Activated T-helper 1 cell treated with anti-CD3 and anti-CD28 coated beads, Interleukin-2, amount 50 U/mL, for 16 hours (primary cell): ENCODE measurements at places on chromosomes 7 and 10.

GRCh38 chr7:124908259-124908658, 21.4 kb downstream of the POT1 start:
- no peak for DNase-seq

DNA sequence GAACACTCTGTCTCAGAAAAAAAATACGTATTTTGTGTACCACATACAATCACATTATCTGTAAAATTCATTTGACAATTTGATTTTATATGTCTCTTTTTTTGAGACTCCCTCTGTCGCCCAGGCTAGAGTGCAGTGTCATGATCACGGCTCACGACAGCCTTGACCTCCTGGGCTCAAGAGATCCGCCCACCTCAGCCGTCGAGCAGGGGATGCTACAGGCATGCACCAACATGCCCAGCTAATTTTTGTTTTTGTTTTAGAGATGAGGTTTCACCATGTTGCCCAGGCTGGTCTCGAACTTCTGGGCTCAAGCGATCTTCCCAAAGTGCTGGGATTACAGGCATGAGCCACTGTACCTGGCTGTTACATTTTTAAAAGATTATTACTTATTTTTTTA, 11.6 kb upstream of the BAZ1B start:
- DNase-seq, result no peak

- DNase-seq, result no peak
Observed at GRCh38 chr7:195010-195829, 2.8 kb downstream of the FAM20C start.

GRCh38 chr10:22316286-22317075, at the start of gene COMMD3:
COMMD3 (plus strand) TSS chr10:22316388; CDS start chr10:22316418, 30 bp downstream.
- peak; percentile 62 for DNase-seq

DNA sequence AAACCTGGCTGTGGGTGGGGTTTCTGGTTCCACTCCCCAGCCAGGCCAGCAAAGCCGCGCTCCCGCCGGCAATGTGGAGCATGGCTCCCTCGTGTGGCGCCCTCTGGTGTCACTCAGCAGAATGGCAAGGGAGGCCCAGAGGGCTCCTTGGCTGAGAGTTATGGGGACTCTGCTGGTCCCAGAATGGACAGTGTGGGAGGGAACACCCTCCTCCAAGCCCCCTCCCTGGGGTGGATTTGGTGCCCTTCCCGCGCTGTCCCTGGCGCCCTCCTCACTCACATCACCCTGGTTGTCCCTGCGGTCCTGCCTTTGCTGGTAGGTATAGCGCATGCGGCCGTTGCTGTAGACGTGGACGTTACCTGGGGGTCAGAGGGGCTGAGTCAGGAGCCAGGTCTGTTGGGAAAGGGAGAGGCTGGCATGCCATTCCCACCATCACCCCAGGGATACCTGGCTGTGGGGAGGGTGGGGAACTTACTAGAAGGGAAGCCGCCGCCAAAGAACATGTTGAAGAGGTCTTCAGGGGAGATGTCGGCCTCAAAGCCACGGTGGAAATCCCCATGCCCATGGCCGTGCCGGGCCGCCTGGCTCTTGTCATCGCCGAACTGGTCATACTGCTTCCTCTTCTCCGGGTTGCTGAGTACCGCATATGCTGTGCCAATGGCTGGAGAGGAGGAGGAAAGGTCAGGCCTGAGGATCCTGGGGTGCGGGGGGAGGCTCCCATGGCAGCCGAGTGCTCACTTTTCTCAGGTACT, 14.0 kb downstream of the DNAJB12 start:
- DNase-seq, result peak; percentile 68

GRCh38 chr10:70007116-70007820, 45.4 kb upstream of the MACROH2A2 start:
- no peak for DNase-seq

- DNase-seq, result no peak
Observed at GRCh38 chr10:123637326-123637880, 28.8 kb upstream of the GPR26 start.

DNA sequence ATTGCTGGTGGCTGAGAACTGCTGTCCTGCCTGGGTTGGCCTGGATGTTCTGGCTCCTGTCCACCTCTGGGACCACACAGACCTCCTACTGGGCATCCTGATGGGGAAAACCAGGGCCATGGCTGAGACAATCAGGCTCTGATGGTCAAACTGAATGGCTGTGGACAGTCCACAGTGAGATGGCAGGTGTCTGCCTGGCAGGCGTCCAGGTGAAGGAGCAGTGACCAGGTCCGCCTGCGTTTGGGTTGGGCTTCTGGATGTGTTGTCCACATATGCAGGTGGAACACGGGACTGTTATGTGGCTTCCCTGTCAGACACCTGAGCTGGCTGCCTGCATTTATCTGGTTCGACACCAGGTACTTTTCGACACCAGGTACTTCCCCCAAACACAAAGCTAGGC, 241.7 kb downstream of the BUB3 start:
- no peak for DNase-seq

DNA sequence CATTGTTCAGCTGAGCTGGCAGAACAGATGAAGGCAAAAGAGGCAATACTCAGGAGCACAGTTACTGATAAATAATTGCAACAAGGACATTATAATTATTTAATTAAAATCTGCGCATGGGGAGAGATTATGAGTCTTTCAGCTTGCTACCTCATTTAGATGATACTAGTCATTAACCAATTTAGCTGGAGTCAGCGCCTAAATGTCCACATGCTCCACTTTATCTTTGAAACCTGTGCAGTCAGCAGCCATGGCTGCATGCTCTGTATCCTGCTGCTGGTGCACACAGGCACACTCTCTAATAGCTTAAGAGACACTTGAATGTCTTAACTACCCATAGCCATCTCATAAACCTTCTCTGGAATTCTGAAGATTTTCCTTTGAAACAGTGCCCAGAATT, 196.8 kb downstream of the PPP1R3A start:
- no peak for DNase-seq

- DNase-seq, result no peak
Observed at GRCh38 chr7:101858437-101859385, 41.3 kb downstream of the CUX1 start.

- no peak for DNase-seq
Observed at GRCh38 chr10:82757901-82758300, 882.9 kb downstream of the NRG3 start.

GRCh38 chr7:47804767-47805545, 143.3 kb downstream of the PKD1L1 start:
- no peak for DNase-seq

DNA sequence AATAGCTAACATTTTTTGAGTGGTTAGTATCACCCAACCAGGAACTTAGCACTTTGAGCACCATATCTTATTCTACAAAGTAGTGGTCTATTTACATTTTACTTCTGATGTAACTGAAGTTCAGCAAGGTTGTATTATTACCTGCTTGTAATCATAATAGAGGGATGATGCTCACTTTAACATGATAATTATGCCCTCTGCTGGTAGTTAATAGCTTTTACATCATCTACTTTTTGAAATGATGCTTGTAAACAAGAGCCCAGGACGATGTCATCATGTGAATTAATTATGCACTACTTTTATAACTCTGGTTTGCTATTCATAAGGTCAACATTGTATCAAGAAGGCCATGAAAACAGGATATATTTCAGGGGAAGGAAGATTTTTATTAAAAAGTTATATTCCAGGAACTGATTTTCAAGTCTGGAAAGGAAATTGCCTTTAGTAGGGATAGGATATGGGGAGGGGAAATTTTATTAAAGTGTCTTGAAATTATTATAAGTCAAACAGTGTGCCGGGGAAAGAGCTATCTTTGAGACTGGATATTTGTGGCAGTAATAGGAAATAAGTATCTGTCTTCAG, 80.3 kb upstream of the SCIN start:
- no peak for DNase-seq

DNA sequence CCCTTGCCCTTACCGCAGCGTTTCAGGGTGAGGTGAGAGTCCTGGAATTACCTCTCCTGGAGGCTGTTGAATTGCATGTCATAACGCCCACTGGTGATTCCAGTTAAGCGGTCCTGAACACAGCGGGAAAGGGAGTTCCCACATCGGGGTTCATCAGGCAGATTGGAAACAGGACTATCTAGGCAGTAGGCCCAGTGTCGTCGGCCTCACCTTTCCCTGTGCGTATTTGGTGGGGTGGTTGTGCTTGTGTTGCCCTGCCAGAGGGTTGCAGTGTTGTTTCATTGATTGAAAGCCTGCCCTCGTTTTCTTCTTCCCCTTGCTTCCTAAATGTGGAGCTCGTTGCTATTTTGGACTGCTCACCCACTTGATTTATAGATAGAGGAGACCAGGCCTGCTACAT, 10.6 kb upstream of the SUN1 start:
- DNase-seq, result no peak

- no peak for DNase-seq
Observed at GRCh38 chr10:94038024-94038423, 44.3 kb downstream of the PLCE1 start.

GRCh38 chr7:116911801-116912200, 41.5 kb upstream of the ST7 start:
- no peak for DNase-seq

DNA sequence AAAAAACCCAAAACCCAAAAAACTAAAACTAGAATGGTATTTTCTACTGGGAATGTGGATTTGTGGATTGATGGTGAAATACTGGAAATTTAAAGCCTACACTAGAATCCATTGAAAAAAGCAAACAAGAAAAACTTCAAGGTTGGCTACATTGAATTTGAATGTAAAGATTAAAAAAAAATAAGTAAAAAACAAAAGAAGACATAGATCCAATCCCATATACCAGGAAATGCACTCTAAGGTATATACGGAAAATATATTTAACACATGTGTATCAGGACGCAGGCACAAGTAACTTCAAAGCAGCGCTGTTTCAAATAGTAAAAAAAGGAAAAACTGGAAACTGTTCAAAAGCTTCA, 754 bp upstream of the BBS9 start:
- DNase-seq, result no peak

DNA sequence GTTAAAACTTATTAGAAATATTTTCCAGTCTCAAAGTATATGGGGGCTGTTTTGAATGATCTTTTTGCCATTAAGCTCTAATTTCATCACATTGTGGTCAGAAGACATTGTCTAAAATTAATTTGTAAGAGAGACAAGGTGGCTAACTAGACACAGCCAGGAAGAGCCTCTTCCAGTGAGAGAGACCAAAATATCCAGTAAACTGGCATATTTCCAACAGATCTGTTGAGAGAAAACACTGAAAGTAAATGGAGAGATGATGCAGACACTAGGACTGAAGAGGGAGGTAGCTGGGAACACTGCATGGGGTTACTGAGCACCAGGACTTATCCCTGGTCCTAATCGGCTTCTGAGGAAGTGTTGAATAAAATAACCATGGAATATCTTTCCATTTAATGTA, 101.5 kb upstream of the TAS2R16 start:
- DNase-seq, result no peak

GRCh38 chr7:98266840-98267239, 14.6 kb upstream of the BRI3 start:
- no peak for DNase-seq

- DNase-seq, result no peak
Observed at GRCh38 chr10:12418000-12418399, 68.7 kb downstream of the CAMK1D start.

GRCh38 chr7:125088555-125088954, 158.9 kb upstream of the POT1 start:
- DNase-seq, result no peak

DNA sequence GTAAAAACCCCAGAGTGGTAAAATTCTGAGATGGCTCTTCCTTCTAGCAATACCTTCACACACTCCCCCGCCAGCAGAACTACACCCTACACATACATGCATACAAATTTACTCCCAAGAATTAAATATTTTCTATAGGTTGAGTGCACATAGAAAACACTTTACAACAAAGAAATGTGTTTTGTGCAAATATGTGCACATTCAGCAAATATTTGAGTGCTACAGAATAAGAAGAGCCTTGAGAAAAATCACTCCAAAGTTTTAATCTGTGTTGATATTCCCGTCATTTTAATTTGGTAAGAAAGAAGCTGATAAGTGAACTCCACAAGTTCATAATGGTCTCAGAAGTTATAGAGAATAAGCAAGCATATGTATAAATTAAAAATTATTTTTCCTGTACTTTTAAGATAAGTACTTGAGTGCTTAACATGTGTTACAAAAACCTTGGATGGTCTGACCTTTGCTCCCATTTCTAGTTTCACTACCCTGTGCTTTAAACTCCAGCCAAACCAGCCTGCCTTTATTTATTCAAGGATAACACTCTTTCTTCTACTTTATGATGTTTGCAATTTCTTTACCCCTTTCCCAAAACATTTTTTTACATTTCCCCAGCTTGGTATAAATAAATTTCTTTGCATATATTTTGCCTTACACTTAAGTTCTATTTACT, 733.5 kb upstream of the LRRTM3 start:
- DNase-seq, result no peak

- no peak for DNase-seq
Observed at GRCh38 chr7:52959336-52959735, 76.1 kb upstream of the POM121L12 start.

- no peak for DNase-seq
Observed at GRCh38 chr10:15043674-15044073, at the start of gene OLAH. OLAH (plus strand) TSS chr10:15043943; CDS start chr10:15047289, 3,346 bp downstream.
